ENCODE measurements at places on chromosomes 2 and 18. TPM values are rescaled to one million over a fixed set of nuclear protein-coding genes. Genes with fewer than 3 reads are reported as not detected.

The TMEM178A gene
- not detected for total RNA-seq

The CFAP221 gene
- total RNA-seq = not detected

The RGPD5 gene
- 184 TPM for total RNA-seq

The EIPR1 gene
- total RNA-seq = 26.0 TPM

The GALNT14 gene
- 0.29 TPM for total RNA-seq

The GGCX gene
- 25.7 TPM for total RNA-seq

All from T-cell (primary cell).